HFFc6 (cell line): ENCODE measurements at places on chromosomes 5 and 9. TPM values are rescaled to one million over a fixed set of nuclear protein-coding genes. Genes with fewer than 3 reads are reported as not detected.
A peak's percentile ranks its signal among the peaks of the same experiment; 100 is the strongest.

GRCh38 chr9:94065535-94065961 lies 18.7 kb upstream of the PTPDC1 start:
- peak; percentile 68 for DNase-seq

DNA sequence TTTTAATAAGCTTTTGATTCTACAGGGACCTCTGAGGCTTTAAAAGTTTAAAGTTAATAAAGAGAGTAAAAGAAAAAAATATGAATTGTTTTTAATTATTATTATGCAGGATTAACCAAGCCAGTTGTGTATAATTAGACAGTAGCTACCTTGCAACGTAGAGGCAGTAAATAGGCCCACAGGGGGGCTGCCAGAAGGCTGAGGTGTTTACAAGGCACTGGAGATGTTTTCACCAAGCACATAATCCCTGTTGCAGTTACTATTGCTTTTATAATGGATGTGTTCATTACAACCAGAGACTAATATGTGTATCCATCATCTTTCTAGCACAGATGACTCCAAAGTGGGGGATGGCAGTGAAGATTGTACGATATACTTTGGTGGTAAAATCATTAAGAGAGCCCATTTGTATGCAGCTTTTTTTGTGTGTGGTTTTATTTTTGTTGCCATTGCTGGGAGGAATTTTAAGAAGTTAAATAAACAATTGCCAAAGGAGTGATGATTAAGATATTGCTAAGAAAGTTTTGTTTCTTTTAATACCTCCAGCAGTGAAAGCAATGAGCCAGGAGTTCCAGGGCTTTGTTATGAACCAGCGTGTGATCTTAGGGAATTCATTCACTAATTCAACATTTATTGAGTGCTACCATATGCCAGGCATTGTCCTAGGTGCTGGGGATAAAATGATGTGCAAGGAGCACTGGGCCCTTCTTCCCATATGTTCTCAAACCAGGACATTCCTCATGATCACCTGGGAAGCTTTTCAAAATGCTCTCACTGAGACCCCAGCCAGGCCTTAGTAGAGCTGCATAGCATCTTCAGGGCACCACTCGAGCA lies 138.7 kb upstream of the EFNA5 start:
- no peak for DNase-seq

- no peak for DNase-seq
These were observed 189.3 kb downstream of the PAPPA start for GRCh38 chr9:116342941-116343340.

- peak; percentile 66 for DNase-seq
These were observed 72.6 kb downstream of the SMARCA2 start for GRCh38 chr9:2087500-2088313.

OR13C5 gene
- total RNA-seq = not detected in 3 replicates
